ENCODE measurements at places on chromosomes 16 and 17.
A peak's percentile ranks its signal among the peaks of the same experiment; 100 is the strongest.

GRCh38 chr16:84229471-84229870 lies 10.3 kb downstream of the KCNG4 start:
- no peak for DNase-seq

GRCh38 chr17:28746611-28747050 lies 2.8 kb downstream of the TRAF4 start:
- DNase-seq: no peak

GRCh38 chr17:19752216-19753050 lies 4.3 kb upstream of the ALDH3A1 start:
- no peak for DNase-seq

GRCh38 chr17:11780621-11781020 lies 182.4 kb downstream of the DNAH9 start:
- no peak for DNase-seq

GRCh38 chr17:57935833-57936807 lies 19.1 kb downstream of the CUEDC1 start:
- no peak for DNase-seq

GRCh38 chr17:17819111-17819510 lies 17.7 kb downstream of the SREBF1 start:
- DNase-seq: no peak

DNA sequence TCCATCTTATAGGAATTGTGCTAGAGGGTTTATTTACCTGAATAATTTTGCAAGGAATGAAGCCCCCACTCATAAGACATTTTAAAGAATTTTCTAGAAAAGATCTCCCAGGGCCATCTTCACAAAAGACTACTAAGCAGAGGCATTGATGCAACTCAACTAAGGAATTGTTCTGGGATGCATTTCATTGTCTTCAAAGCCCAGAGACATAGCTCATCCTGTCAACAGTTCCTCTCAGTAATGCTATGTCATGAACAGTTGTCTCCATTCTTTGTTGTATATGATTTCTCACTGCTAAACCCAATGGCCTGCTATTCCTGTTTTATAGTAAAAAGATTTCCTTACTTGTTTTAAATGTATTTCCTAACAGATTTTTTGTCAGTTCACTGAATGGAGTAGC lies 136.8 kb upstream of the RBL2 start:
- no peak for DNase-seq

- DNase-seq: peak; percentile 38
These were observed 39.4 kb upstream of the CDH5 start for GRCh38 chr16:66326991-66327513.
